ENCODE measurements at places on chromosomes 2 and 18.

- DNase-seq: no peak
Observed at GRCh38 chr2:6605836-6606505, 259.7 kb downstream of the CMPK2 start.

DNA sequence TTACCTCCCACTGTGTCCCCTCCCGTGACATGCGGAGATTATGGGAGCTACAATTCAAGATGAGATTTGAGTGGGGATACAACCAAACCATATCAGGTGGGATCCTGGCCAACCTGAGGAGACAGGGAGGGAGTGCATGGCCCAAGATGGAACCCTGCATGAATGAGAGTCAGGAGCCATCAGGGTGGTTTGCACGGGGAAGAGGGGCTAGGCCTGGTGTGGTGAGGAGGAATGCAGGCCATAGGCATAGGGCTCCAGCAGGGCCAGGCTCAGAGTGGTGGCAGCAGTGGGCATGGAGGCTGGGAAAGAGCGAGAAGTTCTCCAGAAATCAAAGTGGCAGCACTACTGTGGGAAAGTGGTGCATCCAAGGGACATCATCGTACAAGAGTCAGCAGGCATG, 74.0 kb upstream of the BCL2L11 start:
- no peak for DNase-seq

- no peak for DNase-seq
Observed at GRCh38 chr2:74764429-74765272, 69.3 kb upstream of the HK2 start.

- DNase-seq: no peak
Observed at GRCh38 chr18:13611142-13611600, 115.2 kb downstream of the FAM210A start.

DNA sequence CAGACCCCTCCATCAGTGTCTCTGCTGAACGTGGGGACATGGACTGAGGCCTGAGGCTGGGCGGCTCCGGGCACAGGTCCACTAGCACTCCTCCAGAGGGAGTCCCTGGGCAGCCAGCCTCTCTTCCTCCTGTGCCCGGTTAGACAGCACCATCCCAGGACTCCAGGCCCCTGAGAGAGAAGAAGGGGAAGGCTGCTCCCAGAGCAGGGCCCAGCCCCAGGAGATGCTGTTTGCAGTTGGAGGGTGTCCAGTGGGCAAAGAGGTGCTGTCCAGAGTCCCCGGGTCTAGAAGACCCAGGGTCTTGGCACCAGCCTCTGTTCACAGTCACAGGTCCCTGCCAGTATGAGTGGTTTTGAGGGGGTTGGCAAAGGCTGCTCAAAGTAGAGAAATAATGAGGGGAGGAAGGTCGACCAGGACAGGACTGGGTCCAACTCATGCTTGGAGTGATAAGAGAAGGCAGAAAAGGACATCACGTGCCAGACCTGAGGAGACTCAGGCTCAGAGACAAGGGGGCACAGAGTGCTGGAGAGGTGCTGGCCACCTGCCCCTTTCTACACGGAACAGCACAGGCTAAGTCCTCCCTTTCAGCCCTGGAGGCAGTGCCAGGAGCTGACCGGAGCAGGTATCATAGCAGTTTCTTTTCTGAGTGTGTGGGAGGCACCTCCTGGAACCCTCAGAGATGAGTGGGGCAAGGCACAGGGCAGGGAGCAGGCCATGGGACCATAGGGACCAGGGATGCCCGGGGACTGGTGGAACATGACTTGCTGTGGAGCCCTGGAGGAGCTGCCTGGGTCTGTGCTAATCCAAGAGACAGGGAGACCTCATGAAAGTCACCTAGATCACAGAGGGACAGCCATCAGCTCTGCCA, 21.1 kb downstream of the CRACDL start:
- DNase-seq: no peak

DNA sequence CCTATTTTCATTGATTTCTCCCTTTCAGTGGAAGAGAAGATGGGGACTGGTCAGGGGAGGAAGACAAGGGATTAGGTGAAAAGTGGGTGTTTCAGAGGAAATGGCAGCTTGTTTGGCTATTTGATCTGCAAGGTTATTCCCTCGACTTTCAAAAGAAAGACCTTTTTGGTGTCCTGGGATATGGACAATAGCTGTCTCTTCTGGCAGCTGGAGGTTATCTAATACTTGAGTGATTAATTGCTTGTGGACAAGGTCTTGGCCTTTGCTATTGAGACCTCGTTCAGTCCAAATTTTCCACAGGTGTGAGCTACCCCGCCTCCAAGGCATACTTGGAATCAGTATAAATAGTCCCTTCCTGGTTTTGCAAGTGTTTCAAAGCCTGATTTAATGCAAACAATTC, 33.3 kb upstream of the TRAPPC8 start:
- DNase-seq: no peak

DNA sequence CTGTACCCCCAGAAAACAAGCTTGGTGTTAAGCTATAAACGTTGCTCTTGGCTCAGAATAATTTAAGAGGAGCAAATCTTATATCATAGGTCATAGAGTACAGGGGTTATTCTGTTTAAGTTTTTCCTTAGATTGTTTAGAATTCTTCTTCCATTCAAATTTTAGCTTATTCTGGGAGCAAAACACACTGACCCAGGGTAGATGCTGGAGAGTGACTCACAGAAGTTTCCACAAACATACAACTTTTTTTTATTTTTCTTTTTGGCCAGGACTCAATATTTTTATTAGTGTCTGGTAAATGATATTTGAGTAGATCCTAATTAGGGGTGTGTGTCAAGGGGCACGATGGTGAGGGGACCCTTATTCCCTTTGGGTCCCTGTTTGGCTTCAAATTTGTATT, 71.5 kb upstream of the PSME4 start:
- no peak for DNase-seq

DNA sequence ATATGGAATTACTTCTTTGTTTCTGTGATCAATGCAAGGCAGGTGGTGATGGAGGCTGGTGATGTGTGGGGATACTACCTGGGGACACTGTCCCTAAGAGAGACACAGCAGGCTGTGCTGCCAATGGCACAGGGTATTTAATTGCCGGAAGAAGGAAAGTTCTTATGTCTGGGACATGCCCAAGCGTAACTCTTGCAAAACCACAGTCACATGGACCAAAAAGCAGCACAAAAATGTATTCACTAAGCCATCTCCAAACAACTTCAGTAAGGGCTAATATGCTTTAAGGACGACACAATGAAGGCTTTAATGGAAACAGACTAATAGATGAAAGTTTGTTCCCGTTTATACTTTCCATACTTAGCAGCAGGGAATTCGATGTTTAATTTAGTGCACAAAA, 49.7 kb upstream of the AP1S3 start:
- DNase-seq: no peak

- peak; percentile 65 for DNase-seq
Observed at GRCh38 chr2:30862054-30862651, 54.9 kb upstream of the CAPN13 start.

DNA sequence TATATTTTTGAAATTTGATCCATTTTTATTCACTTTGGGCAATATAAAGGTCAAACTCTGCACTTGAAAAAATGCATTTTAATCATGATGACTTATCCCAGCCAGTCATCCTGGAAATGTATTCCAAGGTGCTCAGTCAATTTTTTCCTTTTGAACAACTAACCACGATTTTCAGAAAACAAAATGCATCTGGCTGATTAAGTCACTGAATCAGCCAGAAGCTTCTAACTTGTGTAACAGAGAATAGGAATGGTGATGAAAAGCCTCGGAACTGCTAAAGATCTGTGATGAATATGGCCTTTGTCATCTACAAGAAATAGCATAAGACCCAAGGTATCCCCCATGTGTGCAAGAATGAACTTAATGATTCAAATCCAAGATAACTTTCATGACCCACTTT, 572.7 kb downstream of the EPHA4 start:
- no peak for DNase-seq

GRCh38 chr2:101779656-101780055, 82.1 kb downstream of the MAP4K4 start:
- no peak for DNase-seq

GRCh38 chr2:200466425-200467418, 43.1 kb downstream of the KCTD18 start:
- DNase-seq: no peak

DNA sequence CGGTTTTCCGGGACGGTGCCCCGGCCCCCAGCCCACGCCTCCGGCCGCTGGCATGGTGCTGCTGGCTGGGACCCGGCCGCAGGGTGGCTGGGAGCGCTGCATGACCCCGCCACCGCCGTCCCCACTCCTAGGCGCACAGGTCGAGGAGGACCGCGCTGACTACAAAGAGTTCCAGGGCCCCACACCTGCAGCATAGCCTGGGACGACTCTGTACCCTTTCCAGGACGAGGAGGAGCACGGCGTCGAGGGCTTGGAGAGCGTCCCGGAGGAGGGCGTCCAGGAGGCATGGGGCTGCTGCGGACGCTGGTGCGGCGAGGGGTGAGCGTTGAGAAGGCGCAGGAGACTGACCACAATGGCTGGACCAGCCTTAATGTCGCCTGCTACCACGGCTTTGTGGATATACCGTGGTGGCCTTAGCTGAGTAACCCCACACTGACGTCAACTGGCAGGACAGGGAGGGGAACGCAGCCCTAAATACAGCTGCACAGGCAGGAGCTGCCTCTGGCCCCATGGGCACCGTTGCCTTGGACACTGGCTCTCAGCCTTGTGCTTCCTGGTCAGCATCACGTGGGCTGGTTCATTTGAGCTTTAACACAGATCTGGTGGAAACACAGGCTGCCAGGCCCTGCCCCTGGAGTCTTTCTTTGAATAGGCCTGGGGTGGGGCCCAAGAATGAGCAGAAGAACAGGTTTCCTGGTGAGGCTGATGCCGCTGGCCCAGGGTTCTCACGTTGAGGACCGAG, 40.9 kb upstream of the TRIM43B start:
- DNase-seq: no peak

- no peak for DNase-seq
Observed at GRCh38 chr18:69022426-69022825, 224.5 kb downstream of the CCDC102B start.

GRCh38 chr2:137367361-137367760, 596.9 kb upstream of the HNMT start:
- DNase-seq: no peak

DNA sequence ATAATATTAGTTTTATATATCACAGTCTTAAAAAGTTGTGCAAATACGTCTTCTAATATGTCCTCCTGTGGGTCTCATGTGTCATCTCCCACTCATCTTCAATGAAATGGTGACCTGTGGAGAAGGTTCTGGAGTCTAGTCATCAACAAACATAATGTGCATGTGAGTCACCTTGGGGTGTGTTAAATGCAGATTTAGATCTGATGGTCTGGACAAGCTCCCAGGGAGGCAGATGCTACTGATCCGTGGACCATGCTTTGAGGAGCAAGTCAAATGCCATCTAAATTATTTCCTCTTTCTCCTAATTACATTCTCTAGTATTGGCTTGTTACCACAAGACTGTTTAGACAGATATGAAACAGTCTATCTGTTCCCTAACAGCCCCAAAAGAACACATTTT, 210.9 kb downstream of the CD226 start:
- DNase-seq: no peak

- DNase-seq: no peak
Observed at GRCh38 chr2:241258505-241259280, 56.8 kb downstream of the HDLBP start.

DNA sequence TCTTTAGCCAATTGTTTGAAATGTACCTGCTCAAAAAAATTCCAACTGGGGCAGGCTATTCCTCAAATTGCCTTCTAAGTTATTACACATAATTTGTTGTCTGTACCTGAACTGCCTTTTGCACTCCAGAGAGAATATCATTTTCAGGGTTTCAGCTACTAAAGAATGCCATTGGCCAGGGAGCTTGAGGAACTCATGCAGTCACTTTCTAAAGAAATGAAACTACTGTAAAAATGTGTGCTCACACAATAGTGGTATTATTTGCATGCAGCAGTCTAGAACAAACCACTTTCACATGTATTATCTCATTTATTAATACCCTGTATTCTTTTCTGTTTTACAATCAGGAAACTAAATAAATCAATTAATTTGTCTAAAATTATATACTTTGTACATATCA, 152.2 kb downstream of the PID1 start:
- DNase-seq: no peak

GRCh38 chr2:38435775-38436174, 58.7 kb upstream of the ATL2 start:
- DNase-seq: no peak

DNA sequence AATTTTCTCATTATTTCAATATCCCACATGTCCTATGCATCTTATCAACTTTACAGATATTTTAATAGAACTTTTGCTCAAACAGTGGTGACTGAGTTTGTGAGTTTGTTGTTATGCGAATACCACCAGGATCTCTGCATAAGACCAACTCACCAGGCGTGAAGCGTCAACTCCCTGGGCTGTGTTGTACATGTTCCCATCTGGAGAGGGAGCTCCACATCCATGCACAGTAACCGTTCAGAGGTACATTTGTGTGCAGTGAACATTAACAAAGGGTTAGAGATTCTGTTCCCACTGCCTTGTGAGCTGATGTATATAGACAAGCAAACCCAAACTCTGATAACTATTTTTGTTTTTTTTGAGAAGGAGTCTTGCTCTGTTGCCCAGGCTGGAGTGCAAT, 188.7 kb downstream of the MYT1L start:
- DNase-seq: no peak

DNA sequence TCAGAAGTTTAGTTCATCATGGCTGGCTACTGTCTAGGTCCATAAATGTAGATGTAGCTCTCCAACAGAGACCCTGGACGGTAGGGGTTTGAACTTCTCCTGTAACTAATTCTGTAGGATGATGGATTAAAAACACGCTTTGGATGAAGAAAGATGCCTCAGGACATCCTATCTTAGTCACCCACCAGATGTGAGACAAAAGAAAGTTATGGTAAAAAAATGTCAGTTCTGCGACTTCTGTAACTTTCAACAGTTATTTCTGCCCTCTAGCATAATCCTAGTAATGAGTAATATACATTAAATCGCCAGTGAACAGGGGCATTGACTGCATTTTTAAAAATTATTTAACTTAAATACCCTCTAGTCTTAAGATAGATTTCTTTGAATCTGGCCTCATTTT, 210.1 kb upstream of the LRATD1 start:
- no peak for DNase-seq

DNA sequence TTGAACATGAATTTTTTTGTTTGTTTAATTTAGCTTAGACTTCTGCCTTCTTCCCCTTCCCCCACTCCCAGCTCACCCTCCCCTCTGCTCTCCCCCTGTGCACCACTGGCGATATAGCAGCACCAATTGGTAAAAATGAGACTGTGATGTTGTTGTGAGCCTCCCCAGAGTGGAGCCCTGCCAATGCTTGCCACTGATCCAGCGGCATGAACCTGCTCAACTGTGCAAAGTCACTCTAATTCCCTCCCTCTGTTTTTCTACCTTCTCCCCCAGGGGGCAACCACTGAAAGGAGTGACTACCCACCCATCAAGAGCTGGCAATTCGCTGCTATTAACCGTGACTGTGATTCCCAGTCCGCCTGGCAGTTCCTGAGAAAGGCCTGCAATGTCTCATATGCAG, 30.2 kb downstream of the KLHL14 start:
- no peak for DNase-seq

DNA sequence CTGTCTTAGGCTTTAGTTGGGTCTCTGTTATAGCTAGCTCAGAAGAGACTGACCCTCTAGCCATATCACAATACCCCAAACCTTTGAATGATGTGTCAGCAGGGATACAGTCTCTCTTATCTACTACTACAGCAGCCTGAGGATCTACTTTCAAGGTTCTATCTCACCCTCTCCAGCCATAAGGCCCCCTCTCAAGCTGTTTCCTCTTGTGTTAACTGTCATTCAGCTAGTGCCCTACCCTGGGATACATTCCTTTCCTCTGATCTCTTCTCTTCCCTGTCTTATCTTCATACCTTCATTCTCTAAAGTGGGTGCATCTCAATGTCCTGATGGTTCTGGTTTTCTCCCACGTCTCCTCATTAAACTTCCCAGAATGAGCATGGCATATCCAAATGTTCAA, 434.7 kb downstream of the NRXN1 start:
- DNase-seq: no peak

GRCh38 chr18:65365245-65365980, 385.4 kb upstream of the CDH7 start:
- peak; percentile 12 for DNase-seq
